ENCODE measurements at places on chromosomes 5 and 9.

DNA sequence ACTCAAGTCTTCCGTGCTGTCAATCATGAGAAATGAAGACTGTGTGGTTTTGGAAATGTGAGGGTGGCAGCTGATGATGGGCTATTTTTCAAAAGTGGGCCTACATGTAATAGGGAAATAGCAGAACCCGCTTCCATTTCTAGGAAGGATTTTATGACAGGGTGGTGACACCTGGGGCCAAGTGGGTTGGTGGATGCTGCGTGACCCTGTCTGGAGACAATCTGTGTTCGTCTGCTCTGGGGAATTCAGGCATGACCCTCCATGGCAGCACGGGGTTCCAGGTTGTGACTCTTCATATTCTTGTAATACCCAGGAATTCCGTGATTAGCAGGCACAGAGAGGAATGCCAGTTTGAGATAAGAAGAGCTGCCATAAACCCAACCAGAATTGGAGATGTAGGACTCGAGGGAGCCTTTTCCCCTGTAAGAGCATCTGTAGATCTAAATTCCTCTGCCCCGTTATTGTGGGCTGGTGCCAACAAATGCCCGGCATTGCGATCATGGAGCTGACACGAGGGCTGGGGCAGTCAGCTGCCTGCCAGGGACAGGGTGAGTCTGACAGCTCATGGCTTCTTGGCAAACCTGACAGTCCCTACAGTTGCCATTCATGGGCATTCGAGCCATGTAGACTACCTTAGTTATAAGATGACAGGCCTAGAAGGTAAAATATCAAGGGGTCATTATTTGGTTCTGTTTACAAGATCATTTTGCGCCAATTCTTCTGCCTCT is 279.7 kb downstream of the GADD45G start:
- no peak for DNase-seq

DNA sequence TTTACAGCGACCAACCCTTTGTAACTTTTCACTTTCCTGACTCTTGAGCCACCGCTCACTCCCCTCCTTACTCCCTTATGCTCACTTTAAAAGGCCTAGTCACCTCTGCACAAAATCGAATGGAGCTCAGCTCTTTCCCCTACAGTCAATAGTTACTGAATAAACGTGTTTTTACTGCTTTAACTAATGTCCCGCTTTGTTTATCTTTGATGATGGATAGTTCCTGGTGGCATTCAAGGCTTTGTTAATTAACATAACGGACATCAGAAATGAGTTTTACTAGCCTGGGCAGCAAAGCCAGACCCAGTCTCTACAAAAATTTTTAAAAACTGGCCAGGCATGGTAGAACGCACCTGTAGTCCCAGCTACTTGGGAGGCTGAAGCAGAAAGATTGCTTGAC is 5.0 kb downstream of the SERINC5 start:
- DNase-seq: no peak

- DNase-seq: no peak
Observed at GRCh38 chr9:123860603-123861002, 69.3 kb downstream of the DENND1A start.

DNA sequence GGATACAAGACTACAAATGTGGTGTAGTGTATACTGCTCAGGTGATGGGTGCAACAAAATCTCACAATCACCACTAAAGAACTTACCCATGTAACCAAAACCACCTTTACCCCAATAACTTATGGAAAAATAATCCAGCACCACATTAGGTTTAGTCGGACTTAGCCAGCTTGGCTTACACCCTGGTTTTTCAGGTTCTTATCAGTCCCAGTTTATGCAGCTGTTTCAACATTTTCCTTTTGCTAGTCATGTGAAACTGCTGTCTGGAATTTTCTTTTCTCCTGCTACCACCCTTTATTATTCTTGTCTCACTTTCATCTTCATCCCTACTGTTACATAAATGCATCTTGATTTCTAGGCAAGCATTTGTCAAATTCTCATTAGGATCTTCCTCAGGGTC is 51.5 kb downstream of the STK32A start:
- DNase-seq: no peak

GRCh38 chr5:62306323-62306895 is 403 bp downstream of the KIF2A start:
- DNase-seq: no peak
